ENCODE measurements at places on chromosomes 12 and 14.

DNA sequence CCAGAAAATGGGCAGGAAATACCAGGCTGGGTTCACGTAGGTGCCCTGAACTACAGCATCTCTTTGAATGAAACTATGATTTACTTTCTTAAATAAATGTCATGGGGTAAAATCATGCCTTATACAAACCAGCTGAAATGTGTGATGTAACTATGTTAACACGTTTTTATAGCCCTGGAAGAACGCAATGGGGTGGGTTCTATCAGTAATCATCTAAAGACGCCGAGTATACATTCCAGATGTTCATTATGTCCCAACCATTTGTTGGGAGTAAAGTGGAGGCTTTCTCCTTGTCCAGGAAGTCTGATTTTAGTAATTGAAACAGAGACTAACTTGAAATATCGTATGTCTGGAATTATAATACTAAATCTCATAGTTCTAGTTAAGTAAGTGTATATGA is 16.2 kb upstream of the IGF1 start:
- DNase-seq: no peak

- no peak for DNase-seq
These were observed 33.4 kb downstream of the CORO1C start for GRCh38 chr12:108697905-108698304.

GRCh38 chr12:108564724-108565123 is 2.3 kb downstream of the ISCU start:
- peak; percentile 46 for DNase-seq

DNA sequence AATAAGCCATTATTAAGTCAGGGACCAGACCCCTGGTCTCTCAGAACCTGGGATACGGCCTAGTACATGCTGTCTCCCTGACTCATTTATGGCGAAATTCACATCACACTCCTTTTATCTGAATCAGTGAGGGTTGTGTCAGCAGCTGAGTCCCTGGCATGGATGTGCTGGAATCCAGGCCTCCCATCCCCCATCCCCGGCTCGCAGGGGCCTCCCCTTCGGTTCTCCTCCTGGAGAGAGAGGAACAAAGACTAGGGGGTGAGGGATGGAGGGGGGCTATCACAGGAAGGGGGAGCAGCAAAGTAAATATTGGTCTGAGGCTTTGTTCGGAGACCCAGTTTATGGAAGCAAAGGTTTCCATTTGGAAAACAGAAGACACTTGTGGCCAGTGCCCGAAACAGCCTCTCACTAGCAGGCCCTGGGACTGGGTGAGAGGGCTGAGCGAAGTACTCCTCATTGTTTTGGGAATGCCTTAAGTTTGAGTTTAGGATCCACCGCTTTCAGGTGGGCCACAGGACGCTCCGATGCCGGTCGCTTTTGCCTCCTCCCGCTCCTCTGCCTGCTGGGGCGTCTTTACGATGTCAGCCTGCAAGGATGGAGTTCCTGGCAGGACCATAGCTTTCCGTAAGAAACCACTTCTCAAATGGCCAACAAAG is 145.0 kb downstream of the PRKCH start:
- peak; percentile 96 for DNase-seq

GRCh38 chr14:39419272-39419671 is 13.0 kb downstream of the FBXO33 start:
- no peak for DNase-seq

DNA sequence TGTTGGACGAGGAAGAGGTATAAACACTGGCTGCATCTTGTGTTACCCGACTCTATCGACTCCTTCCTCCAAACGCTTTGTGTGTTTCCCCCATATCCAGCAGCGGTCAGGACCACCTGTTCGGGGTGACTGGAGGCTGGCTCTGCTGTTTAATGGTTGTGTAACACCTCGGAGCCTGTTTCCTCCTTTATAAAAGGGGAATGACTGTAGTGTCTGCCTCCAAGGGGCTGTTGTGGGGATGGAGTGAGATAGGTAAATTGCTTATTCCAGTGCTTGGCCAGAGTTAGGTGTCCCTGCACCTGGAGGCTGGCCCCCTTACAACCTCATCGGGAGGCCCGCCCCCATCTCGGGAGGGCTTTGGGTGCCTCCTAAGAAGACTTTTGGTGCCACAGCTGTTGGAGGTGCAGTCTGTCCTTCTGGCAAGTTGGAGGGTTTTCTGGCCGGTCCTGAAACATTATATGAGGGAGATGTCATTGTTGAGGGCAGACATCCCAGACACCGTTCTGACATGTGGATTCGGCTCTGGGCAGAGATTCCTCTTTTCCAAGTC is 1.1 kb downstream of the MLXIP start:
- DNase-seq: peak; percentile 25

- DNase-seq: no peak
These were observed 24.4 kb downstream of the NEUROD4 start for GRCh38 chr12:55044135-55044534.

GRCh38 chr12:59859171-59859510 is 263.3 kb downstream of the SLC16A7 start:
- no peak for DNase-seq
